ENCODE measurements at places on chromosomes 3 and 15.

- DNase-seq = no peak
Measured at GRCh38 chr3:199835-200234, 3.3 kb downstream of the CHL1 start.

GRCh38 chr3:38575279-38575843 lies 74.1 kb downstream of the SCN5A start:
- DNase-seq = no peak

- no peak for DNase-seq
Measured at GRCh38 chr3:22861426-22861825, 341.7 kb upstream of the UBE2E2 start.

DNA sequence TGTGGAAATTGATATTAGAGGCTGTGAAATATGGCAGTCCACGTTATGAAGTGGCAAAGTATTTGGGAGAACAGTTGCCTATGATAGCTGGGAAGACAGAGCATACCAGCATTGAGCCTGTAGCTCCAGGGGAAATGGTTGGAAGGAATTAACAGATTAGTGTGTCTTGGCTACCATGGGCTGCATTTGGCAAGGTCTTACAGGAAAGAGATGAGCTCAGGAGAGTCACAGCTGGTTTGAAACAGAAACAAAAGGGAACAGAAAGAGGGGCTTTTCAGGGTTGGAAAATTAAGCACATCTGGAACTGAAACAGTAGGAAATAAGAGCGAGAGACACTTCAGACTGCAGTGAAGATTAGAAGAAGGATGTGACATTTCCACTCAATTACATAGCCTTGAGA lies 141.7 kb downstream of the FBLN2 start:
- no peak for DNase-seq

DNA sequence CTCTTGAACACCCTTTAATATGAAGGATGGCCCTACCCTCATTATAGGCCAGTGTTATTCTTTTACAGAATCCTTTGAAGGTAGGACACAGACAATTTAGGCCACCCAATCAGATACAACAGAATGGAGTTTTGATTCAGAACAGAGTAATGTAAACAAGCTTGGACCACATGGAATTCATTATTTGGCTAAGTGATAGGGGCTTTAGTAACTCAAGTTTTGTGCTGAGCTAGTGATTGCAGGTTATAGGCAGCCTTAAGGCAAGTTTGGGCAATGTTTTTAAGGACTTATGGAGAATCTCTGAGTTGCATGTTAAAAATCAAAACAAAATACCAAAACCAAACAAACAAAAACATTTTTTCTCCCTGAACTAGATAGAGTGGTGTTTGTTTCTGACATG lies 312.1 kb upstream of the ROBO1 start:
- DNase-seq = no peak
